H1 (cell line): ENCODE measurements at places on chromosomes 2 and 18.

DNA sequence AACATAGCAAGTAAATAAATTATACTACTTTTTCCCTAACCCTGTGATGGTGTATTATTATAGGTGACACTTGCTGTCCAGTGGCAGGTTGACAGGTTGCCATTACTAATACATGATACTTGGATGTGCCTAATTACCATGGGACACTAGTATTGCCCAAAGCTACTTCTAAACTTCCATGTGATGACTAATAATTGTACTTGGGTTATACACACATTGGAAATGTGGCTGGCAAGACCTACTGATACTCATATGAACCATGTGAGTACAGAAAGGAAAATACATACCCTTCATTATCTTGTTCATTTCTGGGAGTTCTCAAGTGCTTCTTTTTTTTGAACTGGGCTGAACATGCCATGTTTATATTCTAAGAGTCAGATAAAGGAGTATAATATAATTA is 156.4 kb downstream of the IKZF2 start:
- DNase-seq, result no peak

- no peak for DNase-seq
Measured at GRCh38 chr18:44897816-44898215, 217.1 kb downstream of the SETBP1 start.

GRCh38 chr2:1448009-1448408 is 34.7 kb downstream of the TPO start:
- no peak for DNase-seq

DNA sequence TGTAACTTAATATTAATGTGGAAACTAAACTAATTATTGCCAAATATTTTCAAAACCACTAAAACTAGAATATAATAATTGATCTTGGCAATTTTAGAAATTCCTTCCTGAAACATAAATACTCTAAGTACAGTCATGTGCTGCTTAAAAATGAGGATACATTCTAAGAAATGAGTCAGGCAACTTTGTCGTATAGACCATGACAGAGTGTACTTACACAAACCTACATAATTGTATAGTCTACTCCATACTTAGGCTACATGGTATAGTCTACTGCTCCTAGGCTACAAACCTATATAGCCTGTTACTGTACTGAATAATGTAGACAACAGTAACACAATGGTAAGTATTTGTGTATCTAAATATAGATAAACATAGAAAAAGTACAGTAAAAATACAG is 27.6 kb downstream of the FEZ2 start:
- no peak for DNase-seq

DNA sequence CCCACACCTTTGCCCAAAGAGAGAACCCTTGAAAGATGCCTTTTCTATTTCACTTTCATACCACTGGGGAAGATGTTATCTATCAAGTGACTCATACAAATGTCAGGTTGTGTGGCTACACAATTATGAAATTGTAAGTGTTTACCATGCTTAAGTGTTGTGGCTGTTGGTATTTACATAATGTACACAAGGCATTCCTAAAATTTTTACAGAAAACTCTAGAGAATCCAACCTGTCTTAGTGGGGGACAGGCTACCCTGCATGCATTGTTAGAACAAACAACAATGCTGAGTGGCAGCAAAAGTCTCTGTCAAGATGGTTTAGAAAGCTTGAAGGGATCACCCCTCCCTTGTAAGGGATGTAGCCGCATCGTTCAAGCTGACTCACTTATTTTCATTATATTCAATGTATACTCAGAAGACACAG is 5.5 kb upstream of the MGAT4A start:
- no peak for DNase-seq

DNA sequence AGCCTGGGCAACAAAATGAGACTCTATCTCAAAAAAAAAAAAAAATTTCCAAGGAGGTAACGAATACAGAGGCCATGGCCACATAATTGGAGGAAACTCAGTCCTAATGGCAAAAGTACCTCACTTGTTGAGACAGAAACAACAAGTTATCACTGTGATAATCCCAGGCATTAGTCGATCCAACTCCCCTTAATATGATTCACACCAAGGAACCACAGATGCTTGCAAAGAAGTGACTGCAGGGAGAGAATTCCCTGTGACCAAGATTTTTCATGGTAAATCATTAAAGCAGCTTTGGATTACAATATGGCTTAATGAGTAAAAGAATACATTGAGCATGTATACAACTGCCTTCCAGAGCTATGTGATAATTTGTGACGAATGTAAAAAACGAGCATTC is 80.4 kb upstream of the RNU4ATAC start:
- DNase-seq, result no peak

- DNase-seq, result no peak
Measured at GRCh38 chr2:170530803-170531564, 184.2 kb upstream of the SP5 start.

DNA sequence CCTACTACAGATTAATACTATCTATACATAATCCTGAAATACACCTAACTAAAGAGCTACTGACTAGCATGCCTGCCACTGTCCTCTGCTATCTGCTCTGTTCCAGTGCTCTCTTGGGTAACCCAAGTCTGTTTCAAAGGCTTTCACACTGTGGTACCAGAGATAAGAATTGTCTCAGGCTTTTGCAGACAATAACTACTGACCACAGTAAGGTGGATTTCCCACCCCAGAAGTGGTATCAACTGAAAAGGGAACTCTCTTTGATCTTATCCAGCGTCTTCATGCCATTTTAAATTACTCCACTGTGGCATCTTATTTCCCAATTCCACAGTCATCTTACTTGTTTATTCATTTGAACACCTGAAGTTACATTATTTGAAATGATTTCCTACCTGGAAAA is 190.2 kb downstream of the IKZF2 start:
- no peak for DNase-seq

GRCh38 chr2:229376866-229377265 is 105.8 kb upstream of the PID1 start:
- DNase-seq, result no peak

- DNase-seq, result no peak
Measured at GRCh38 chr2:160473468-160474318, 19.9 kb downstream of the RBMS1 start.

DNA sequence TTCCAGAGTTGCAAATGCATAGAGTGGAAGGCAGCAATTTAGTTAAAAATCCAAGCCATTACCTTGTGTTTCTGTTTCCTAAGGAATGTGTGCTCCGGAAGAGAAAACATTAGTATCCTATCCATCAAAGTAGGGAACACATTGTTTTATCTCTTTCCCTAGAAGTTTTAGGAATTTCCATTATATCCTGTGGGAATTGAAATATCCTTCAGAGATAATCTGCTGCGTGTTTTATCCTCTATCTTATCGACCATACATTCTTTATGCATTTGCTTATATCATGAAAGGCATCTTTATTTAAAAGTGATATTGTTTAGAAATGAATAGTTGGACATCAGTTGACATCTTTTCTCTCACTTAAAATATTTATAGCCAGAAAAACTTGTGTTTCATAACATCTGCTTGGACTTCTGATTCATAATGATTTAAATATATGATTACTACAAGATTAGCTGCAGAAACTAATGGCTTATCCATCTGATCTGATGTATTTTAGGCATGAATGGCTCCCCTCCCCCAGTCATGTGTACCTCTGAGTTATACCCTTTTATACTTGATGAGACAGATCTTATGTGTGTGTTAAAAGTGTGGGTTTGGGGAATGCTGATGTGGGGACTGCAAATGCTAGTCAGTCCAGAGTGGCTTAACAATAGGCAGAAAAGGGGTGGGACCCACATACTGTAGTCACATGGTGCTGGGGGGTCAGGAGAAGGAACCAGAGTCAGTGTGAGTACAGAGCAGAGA is 136.2 kb upstream of the ARHGAP28 start:
- no peak for DNase-seq

DNA sequence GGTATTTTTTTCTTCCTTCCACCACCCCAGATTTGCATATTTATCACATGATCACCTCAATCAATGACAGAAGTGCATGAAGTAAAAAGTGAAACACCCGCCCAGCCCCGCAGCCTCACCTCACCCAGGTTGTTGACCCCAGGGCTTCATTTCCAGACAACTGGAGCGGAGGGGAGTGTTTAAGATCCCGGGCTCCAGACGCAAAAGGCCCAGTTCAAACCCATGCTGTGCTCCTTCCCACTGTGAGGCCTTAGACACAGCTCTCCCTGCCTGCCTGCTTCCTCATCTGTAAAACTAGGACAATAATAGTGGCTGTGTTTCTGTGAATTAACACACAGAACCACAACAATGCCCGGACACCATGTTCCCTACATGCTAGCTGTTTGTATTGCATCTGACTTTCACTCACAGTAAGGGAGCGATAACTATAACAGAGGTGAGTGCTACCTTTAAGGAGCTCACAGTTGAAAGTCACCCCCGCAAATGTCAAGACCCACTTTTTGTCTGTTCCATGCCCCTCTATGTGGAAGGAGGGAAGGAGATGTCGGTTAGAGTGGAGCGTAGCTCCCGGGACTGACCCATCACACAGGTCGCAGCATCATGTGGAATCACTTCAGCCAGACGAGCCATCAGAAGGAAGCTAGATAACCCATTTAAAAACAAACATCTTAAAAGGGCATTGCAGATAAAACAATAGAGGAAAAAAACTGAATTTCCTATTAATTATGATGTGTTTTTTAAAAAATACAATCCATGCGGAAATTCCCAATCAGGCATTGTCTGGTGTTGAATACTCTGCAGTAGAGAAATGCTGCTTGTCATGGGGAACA is 77.5 kb upstream of the DAPL1 start:
- DNase-seq, result no peak

DNA sequence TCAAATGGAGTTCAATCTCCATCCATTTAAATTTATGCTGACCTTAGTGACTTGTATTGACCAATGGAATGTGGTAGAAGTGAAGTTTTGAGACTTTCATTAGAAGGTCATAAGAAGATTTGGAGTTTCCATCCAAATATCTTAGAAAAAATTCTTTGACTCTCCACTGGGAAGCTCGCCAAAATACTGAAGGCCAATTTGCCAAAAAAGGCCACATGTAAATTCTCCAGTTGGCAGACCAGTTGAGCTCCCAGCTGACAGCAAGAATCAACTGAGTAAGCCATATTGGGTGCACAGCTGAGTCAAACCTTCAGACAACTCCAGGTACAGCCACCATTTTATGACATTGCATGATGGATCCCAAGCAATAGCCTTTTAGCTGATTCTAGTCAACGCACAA is 228.3 kb upstream of the SETBP1 start:
- no peak for DNase-seq

DNA sequence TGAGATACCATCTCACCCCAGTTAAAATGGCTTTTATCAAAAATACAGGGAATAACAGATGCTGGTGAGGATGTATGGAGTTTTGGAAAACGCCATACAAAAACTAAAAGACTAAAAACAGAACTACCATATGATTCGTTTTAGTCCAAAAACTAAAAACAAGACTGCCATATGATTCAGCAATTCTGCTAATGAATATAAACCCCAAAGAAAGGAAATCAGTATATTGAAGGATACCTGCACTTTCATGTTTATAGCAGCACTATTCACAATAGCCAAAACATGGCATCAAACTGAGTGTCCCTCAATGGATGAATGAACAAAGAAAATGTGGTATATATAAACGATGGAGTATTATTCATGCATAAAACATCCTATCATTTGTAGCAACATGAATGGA is 224.4 kb upstream of the MC4R start:
- no peak for DNase-seq

DNA sequence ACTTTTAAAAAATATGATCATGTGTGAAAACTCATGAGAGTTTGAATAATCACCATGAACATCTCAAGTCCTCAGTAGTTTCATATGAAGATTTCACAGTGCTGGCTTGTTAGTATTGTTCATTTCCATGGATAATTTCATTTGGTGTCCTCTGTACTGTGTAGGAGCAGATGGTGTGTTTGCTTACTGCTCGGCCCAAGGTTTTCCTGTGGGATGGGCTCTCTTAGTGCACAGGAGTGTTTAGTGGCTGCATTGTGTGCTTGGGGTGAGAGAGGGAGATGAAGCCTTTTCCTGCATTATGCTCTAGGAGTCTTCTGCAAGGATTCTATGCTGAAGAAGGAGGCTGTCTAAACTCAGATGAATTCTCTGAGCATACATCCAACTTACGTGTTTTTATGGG is 270.6 kb downstream of the SOCS6 start:
- DNase-seq, result no peak

GRCh38 chr2:35510636-35511035 is 844.9 kb upstream of the CRIM1 start:
- DNase-seq, result no peak

- DNase-seq, result no peak
Measured at GRCh38 chr2:230443541-230443940, 27.5 kb downstream of the SP100 start.

GRCh38 chr2:234494361-234495250 is 2.3 kb downstream of the ARL4C start:
- no peak for DNase-seq
